ENCODE measurements at places on chromosomes 1 and 21.
A peak's percentile ranks its signal among the peaks of the same experiment; 100 is the strongest.

- no peak for DNase-seq
These were observed 164.5 kb downstream of the PSMG1 start for GRCh38 chr21:39018730-39019129.

GRCh38 chr1:67889953-67890567 is 56.8 kb upstream of the GNG12 start:
- peak; percentile 89 for DNase-seq

DNA sequence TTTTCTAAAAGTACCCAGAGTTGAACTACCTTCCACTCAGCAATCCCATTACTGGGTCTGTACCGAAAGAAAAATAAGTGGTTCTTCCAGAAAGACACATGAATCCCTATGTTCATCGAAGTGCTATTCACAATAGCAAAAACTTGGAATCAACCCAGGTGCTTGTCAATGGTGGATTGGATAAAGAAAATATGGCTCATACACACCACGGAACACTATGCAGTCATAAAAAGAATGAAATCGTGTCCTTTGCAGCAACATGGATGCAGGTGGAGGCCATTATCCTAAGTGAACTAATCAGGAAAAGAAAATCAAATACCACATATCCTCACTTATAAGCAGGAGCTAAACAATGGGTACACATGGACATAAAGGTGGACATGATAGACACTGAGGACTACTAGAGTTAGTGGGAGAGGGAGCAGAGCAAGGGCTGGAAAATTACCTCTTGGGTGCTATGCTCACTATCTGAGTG is 32.9 kb upstream of the JUN start:
- peak; percentile 41 for DNase-seq

DNA sequence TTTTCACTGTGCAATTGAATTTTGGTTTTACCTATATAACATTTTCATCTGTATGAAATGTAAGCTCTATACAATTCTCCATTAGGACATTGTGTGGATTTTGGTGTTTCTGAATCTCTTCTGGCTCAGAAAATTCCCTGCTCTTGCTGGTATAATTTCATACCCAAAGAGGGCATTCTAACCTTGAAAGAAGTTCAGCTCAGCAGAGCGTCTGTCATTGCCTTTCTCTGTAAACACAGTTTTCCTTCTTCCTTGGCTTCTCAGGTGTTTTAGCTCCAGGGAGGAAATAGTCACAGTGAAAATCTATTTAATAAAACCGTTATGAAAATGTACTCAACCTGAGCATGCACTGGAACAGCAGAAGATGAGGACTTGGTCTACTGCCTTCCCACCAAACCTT is 16.0 kb downstream of the DISC1 start:
- no peak for DNase-seq

GRCh38 chr1:174040387-174040786 is 18.2 kb upstream of the RC3H1 start:
- DNase-seq: peak; percentile 73

DNA sequence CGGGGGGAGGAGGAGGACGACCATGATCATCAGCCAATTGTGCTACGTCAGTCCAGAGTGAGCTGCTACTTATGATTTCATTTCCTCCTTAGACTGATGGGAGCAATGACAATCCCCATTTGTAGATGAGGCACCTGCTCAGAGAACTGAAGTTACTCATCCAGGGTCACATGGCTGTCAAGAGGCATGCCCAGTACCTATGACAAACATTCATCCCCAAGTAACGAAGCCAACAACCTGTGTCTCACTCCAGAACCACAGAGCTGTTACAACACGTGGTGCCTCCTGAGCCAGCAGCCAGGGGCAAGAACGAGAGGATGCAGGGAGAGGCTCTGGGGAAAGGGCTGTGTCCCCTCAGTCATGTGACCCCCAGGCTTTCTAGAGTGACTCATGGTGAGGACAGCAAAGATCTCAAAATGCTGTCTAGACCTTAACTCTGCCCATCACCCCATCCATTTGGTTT is 93.6 kb downstream of the SIM2 start:
- DNase-seq: peak; percentile 11

DNA sequence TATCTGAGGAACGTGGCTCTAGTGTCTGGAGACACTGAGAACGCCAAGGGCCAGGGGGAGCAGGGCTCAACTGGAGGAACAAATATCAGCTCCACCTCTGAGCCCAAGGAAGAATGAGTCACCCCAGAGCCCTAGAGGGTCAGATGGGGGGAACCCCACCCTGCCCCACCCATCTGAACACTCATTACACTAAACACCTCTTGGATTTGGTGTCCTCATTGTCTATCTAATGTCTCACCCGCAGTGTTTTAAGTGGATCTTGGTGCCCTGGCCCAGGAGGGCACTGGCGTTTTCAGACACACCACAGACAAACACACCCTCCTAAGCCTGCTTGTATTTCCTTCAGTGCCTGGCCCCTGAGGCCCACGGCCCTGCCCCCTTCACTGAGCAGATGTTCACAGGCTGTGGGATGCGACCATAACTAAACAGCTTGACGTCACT is 2.2 kb upstream of the FALEC start:
- no peak for DNase-seq

GRCh38 chr1:4684864-4685522 is 30.6 kb downstream of the AJAP1 start:
- DNase-seq: no peak

DNA sequence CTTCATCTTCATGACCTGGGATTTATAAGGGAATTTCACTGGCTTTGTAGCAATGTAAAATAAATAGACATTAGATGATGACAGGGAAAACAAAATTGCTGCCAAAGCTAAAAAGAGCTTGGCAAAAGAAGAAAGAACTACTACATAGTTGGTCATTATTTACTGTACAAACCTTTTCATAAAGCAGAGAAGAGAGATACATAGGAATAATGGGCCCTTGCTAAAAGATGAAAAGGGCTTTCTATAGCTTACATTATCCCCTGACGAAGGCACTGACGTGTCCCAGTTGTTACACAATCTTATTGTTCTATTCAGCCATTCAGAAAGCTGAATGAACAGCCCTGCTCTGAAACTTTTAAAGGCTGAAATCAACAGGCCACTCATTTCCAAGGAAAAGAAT is 57.1 kb downstream of the ZC3H11B start:
- peak; percentile 92 for DNase-seq

DNA sequence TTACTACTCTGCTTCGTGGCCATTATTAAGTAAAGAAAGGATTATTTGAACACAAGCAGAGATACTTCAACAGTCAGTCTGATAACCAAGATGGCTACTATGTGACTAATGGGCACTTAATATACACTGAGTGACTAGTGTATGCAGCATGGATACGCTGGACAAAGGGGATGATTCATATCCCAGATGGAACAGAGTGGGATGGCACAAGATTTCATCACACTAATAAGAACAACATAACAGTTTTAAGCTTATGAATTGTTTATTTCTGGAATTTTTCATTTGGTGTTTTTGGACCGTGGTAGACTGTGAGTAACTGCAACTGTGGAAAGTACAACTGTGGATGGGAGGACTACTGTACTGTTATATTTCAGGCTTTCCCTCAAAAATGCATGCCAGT is 9.4 kb downstream of the ZCCHC17 start:
- DNase-seq: peak; percentile 93

GRCh38 chr1:179953974-179954492 is 577 bp upstream of the CEP350 start:
- peak; percentile 65 for DNase-seq

DNA sequence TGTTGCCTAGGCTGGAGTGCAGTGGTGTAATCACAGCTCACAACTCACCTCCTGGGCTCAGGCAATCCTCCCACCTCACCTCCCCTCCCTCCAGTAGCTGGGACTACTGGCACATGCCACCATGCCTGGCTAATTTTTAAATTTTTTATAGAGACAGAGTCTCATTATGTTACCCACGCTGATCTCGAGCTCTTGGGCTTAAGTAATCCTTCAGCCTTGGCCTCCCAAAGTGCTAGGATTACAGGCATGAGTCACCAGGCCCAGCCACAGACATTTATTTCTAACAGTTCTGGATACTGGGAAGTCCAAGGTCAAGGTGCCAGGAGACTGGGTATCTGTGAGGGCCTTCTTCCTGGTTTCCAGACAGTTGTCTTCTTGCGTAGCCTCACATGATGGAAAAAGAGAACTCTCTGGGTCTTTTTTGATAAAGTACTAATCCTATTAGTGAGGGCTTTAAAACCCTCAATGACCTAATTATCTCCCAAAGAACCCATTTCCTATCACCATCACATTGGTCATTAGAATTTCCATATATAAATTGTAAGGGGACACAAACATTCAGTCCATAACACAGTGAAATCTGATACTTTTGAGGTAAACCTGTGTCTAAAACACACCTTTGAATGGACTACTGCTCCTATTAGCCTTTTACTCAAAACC is 67.9 kb downstream of the PHACTR4 start:
- peak; percentile 72 for DNase-seq

DNA sequence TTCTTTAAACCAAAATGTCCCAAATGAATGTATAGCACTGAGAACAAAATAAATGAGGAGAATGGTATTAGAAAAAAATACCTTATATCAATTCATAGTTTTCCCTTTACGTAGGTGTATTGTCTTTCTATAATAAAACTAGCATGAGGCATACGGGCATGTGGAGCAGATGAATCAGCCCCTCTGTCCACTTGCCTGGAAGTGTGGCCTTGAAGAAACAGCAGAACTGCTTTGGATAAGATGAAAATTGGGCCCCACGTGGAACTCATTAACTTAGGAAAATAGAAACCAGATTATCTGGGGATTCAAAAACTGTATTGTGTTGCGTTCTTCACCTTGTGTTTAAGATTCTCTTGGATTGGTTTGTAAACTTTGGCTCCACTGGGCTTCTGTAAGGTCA is 356.8 kb upstream of the B3GALT2 start:
- DNase-seq: no peak

GRCh38 chr1:33010932-33011731 is 25.6 kb downstream of the AK2 start:
- DNase-seq: peak; percentile 72

DNA sequence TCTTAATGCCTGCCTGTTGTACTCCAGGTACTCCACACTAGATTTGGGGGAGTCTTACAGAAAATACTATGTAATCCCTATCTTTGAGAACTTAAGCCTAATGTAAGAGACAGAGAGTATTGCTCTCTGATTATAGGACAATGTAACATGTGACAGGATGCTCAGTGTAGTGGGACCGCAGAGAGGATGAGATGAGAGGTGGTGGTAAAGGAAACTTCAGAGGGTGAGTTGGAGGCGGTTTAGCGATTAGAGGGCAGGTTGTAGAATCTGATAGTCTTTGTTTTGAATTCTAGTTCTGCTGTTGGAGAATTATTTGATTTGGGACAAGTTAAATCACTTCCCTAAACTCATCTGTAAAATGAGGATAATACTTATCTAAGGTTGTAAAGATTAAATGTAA is 5.4 kb downstream of the SOAT1 start:
- no peak for DNase-seq

DNA sequence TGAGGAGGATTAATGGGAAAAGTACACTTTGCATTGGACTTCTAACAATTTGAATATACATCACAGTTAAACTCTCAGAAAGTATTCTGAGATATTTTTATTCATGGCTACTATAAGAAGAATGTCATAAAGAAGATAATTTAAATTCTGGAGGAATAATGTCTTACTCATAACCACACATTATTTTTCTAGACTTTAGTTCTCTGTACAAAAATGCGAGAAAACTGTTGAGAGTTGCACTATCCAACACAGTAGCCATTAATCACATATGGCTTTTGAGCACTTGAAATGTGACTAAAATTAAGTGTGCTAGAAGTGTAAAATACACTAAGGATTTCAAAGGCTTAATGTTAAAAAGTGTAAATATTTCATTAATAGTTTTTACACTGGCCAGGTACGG is 53.8 kb downstream of the CRB1 start:
- no peak for DNase-seq

GRCh38 chr1:89598450-89599331 is 34.2 kb upstream of the LRRC8C start:
- peak; percentile 69 for DNase-seq

GRCh38 chr1:1305300-1306069 is 2.2 kb downstream of the ACAP3 start:
- DNase-seq: peak; percentile 70

DNA sequence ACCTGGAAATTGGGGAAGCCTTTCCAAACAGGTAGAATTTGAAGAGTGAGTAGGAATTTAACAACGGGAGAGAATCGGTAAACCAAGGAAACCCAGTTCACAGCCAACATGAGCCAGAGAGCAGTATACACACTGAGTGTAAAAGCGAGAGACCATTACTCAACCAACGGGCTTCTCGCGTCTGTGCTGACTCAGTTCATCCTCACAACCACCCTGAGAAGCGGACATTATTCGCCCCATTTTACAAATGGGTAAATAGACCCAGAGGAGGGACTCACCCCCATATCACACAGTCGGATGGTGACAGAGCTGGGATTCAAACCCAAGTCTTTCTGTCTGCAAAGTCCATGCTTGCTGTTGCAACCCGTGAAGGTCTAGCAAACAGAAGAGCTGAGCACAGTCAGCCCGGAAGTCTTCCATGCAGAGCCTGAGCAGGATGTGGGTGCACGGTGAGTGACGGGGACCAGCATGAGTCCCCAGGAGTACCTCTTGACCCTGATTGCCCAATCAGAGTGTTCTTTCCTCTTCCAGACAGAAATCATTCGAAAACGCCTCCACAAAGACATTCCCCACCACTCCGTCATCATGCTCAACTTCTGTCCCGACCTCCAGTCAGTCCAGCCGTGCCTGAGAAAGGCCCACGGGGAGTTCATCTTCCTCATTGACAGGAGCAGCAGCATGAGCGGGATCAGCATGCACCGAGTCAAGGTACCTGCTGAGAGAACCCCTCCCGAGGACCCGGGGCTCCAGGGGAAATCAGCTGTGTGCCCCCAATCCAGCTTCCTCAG is 32.3 kb downstream of the VWA5B1 start:
- peak; percentile 14 for DNase-seq

DNA sequence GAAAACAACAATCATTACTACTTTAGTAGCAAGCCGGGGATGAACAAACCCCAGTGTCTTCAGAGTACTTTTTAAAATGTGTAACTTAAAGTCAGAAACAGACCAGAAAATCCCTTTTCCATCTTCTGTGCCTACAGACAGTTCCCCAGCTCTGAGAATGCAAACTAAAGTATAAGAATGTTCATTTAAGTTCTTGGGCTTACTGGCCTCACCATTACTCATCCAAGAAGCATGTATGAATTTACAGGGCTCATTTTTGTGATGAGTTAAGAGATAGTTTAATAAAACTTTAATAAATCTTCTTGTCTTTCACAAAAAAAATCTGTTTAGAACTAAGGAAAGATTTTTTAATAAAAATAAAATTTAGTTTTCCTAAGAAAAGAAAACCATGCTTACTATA is 4.6 kb downstream of the LPGAT1 start:
- peak; percentile 62 for DNase-seq
